ENCODE measurements at places on chromosomes 12 and 14.

- DNase-seq, result peak; percentile 75
Measured at GRCh38 chr12:46351886-46352650, 20.5 kb downstream of the SLC38A2 start.

DNA sequence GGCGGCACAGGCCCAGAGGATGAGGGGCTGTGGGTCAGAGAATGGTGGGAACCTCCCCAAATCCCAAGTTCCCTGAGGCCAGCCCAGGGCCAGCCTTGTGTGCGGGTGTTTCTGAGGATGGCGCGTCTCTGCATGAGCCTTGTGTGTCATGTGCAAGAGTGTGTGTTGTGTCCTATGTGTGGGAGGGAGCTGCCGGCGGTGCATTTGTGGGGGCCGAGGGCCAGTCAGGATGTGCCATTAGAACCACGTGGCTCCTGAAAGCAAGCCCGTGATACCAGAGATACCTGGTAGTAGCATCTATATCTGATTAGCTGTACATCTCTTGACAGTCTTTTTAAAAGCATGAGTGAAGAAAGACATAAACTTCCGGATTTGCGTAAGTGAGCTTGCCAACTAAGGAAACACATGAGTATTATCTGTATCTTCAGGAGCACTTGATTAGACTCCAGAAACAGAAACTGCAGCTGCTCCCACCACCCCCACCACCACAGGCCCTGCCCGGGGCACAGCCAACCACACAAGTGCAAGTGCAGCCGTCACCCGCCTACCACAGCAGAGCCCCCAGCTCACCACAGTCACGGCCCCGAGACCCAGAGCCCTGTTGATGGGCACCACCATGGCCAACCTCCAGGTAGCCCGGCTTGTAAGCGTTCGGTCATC lies 19.2 kb downstream of the DDX51 start:
- DNase-seq, result no peak

GRCh38 chr12:89351489-89352241 lies 636 bp downstream of the DUSP6 start:
- peak; percentile 50 for DNase-seq

DNA sequence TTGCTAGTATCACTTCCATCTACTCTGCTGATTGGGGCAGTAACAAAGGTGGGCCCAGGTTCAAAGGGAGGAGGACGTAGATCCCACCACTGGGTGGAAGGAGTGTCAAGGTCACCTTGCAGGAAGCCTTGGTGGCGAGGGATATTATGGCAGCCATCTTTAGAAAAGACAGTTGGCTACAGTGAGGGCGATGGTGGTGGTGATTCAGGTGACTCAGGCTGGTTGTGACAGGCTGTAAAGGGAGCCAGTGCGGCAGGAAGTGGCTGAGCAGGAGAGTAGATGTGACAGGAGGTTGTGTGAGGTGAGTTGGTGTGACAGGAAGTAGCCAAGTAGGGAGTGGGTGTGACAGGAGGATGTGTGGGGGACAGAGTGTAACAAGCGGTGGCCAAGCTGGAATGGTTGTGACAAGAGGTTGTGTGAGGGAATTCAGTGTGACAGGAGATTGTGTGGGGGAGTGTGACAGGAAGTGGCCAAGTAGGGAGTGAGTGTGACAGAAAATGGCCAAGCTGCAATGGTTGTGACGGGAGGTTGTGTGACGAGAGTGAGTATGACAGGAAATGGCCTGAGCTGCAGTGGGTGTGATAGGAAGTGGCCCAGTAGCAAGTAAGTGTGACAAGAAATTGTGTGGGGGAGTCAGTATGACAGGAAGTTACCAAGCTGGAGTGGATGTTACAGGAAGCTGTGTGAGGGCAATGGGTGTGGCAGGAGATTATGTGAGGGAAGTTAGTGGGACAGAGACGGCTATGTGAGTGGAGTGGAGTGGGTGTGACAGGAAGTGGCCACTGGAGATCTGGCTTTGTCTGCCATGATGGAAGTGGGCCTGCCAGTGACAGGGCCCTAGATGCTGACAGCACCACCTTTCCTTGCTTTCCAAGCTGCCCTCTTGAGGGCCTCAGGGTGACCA lies 136.5 kb upstream of the MYL2 start:
- DNase-seq, result no peak

DNA sequence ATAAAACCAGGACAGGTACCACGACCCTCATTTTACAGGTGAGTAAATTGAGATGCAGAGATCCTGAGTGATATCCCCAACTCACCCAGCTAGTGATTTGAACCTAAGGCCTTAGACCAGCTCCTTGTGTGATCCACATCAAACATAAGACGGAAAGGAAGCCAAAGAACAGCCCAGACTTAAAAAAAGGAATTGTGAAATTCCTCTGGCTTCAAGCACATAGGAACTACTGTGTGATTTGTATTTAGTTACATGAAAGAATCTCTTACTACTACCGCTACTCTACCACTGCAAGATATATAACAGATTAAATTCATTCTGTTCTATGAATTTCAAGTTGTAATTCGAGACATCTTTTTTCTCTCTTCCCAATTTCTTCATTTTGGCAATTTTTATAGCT lies 10.5 kb downstream of the E2F7 start:
- no peak for DNase-seq

DNA sequence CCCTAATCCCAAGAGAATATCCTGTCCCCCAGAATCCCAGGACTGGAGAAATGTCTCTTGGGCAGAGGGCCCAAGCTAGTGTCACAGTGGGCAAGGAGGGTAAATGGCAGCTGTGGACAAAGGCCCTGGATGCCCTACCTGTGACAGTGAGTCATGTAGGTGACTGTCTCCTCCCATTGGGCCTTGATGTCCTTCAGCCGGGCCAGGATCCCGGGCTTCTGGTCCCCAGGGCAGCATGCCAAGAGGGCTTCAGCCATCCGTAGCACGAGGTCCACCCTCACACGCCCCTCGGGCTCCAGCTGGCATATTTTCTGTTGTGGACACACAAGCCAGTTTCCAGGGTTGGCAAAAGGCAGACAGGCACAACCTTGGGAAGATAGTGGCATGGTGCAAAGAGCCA lies 48.8 kb downstream of the SYNE3 start:
- no peak for DNase-seq

DNA sequence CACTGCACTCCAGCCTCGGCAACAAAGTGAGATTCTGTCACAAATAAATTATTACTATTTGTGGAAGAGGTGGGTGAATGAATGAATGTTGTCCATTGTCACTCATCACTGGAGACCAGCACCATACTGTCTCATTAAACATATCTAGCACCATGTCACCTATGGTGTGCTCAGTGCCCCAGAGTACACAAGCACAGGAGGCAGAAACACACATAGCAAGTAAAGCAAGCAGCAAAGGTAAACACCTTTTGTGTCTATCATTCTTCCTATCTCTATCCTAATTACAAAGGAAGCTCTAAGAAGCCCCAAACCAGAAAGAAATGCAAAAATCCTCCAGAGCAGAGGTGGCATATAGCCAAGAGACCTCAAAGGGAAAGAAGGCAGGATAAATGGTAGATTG lies 9.2 kb downstream of the ERO1A start:
- DNase-seq, result no peak

DNA sequence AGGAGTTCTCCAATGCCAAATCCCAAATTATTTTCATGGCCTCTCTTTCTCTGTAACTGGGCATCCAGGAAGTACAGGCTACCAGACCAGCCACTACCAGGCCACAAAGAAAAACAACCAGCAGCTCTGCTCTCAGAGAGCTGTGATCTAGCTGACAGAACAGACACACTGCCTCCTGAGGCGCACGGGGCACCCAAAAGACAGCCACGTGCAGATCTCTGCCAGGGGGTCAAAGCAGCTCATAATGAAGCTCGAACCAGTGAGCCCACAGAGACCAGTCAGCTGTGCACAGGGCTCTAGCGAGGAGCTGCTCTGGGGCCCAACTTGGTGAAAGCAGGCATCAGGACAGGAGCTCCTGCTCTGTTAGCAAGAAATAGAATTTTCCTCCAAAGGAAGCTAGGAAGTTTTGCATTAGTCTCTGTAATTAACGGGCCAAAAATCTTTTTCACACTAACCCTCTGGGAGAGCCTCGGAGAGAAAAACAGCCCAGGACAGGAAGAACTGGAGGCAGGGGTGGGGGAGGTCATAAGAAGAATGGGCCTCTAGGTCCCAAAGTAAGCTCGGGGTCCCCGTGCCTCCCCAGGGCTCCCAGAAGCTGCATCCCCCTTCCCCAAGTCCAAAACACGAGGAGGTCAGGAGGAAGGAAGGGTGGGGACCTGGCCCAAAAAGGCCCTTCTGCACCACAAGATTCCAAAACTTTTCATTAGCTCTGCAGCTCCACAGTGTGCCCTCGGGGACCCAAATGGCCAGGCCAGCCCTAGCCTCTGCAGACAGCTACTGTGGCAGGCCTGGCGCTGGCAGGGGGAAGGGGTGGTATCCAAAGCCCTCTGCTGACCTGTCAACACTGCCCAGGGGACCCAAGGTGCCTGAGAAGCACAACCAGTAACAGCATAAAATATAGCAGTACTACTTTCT lies 30.2 kb downstream of the ACTN1 start:
- no peak for DNase-seq

DNA sequence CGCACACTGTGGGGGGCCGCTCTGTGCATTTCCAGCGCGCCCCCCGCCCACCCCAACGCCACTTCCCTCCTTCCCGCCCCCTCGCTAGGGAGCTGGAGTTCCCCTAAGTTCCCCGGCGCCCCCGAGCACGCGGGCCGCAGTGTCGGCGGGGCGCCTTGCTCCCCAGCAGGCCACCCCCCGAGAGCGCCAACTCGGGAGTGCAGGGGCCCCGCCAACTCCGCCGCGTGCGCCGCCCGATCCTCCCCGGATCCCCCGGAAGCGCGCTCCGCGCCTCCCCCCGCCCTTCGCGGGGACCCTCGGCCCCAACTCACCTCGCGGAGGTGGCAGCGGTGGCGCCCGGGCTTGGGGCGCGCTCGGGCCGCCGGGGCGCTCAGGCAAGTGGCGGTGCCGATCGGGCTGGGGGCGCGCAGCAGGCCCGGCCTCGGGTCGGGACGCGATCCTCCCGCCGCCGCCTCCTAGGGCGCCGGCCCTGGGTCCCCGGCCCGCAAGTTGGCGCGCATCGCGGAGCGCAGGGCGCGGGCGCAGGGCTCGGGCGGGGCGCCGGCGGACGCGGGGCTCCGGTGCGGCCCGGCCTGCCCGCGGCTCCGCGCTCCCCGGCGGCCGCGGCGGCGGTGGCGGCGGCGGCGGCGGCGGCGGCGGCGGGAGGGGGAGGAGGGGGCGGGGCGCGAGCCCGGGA lies at the start of gene NCOR2:
NCOR2 (minus strand) TSS at position 616 of the 676 bp plus-strand sequence. CDS start 72,361 bp downstream, outside the sequence.
- DNase-seq, result no peak

DNA sequence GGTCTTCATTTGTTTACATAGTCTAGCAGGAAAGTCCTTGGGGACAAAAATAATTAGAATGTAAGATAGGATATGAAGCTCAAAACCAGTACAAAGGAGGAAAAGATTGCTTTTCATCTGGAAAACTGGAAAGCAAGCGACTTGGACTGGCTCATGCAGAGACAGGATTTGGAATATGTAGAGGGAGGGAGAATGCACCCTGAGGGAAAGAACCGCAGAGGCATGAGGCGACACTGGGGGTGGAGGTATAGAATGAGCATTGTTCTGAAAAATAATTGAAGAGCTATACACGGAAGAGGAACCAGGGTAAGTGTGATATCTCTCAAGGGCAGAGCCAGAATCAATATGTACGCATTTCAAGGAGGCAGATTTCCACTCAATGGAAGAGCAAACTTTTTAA lies 85.5 kb downstream of the PLEKHG3 start:
- no peak for DNase-seq

DNA sequence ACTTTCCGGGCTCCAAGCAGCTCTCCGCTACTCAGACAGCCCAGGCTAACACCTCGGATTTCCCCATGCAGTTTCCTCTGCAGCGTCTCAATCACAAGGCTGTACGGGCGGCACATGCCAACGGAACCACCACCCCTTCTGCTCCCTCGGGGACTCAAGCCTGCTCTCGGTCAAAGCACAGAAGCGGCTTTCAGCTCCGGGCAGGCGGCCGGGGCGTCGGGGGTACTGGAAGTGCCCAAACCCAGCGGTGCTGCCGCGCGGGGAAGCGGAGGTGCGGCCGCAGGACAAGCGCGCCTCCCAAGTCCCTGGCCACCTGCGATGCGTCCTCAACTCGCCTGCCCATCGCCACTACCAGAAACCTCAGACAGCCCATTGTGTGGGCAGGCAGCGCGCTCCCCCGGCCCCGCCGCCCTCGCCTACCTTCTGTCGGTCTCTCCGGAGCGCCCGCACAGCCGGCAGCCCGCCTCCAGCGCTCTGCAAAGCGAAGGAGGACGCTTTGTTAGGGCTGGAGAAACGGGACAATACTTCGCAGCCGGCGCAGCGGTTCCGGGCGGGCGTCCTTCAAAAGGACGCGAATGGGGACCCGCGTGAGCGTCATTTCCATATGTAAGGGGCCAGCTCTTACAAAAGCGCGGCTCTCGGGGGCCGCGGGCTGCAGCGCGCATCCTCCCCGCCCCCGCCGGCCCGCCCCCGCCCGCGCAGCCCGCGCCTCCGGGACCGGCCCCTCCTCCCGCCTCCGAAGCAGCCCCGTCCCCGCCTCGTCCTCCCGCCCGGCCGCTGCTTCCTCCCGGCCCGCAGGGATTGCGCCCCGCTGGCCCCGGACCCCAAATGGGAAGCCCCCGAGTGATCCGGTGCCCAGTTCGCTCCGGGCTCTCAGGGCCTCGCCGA lies 674 bp downstream of the NIN start:
- DNase-seq, result peak; percentile 55

GRCh38 chr12:124531281-124531745 lies 36.1 kb downstream of the NCOR2 start:
- DNase-seq, result no peak

DNA sequence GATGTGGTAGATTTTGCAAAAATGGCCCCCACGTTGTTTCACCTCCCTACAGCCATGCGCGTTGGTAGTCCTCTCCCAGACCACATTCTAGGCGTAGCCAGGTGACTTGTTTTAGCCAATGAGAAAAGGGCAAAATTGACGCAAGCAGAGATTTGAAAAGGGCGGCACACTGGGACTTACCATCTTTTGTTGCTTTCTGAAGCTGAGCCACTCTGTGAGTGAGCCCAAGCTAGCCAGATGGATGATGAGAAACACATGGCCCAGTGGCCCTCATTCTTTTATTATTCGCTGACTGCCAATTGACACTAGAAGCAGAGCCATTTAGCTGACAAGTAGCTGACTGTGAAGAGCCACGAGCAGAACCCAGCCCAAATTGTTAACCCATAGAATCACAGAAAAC lies 142.0 kb upstream of the GZMB start:
- DNase-seq, result no peak

GRCh38 chr12:129184127-129184928 lies 331.1 kb downstream of the GLT1D1 start:
- no peak for DNase-seq

- DNase-seq, result no peak
Measured at GRCh38 chr12:9052610-9053009, 63.1 kb downstream of the A2M start.

GRCh38 chr12:50188241-50188781 lies 21.1 kb upstream of the CERS5 start:
- DNase-seq, result peak; percentile 75

- DNase-seq, result no peak
Measured at GRCh38 chr14:94054936-94055335, 26.1 kb downstream of the DDX24 start.

- no peak for DNase-seq
Measured at GRCh38 chr12:72031066-72031465, 92.4 kb downstream of the TPH2 start.

GRCh38 chr12:62844915-62845314 lies 90.0 kb downstream of the PPM1H start:
- DNase-seq, result no peak
